Activated CD8-positive, alpha-beta memory T cell treated with anti-CD3 and anti-CD28 coated beads, Interleukin-2, amount 10 ng/mL, durations not matched to agents 7 days and 5 days (primary cell): ENCODE measurements at places on chromosomes 4 and X. TPM values are rescaled to one million over a fixed set of nuclear protein-coding genes. Genes with fewer than 3 reads are reported as not detected.

Gene CXCL6
- not detected for total RNA-seq

Gene PCDH7
- not detected for total RNA-seq

Gene VSIG1
- total RNA-seq: not detected

Gene FOXP3
- 26.8 TPM for total RNA-seq
